ENCODE measurements at places on chromosomes 4 and X. TPM values are rescaled to one million over a fixed set of nuclear protein-coding genes. Genes with fewer than 3 reads are reported as not detected.

The BTK gene
- 2.4 TPM for total RNA-seq

DNA sequence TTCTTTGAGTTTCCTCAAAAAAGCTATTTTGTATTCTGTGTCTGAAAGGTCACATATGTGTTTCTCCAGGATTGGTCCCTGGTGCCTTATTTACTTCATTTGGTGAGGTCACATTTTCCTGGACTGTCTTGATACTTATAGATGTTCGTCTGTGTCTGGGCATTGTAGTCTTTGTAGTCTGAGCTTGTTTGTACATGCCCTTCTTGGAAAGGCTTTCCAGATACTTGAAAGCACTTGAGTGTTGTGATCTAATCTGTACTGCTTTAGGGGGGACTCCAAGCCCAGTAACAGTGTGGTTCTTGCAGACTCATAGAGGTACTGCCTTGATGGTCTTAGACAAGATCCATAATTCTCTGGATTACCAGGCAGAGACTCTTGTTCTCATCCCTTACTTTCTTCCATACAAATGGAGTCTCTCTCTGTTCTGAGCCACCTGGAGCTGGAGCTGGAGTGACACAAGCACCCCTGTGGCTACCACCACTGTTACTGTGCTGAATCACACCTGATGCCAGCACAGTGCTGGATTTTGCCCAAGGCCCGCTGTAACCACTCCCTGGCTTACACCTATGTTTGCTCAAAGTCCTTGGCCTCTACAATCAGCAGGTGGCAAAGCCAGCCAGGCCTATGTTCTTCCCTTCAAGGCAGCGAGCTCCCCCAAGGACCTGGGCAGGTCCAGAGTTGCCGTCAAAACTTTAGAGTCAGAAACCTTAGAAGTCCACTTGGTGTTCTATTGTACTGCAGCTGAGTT, 72.3 kb upstream of the EFHC2 start:
- DNase-seq = no peak
- no peaks in the 10 kb centered on the region for H3K27me3 ChIP-seq
- no peak overlapping the region for H3K4me3 ChIP-seq

The NPY2R gene
- not detected for total RNA-seq

- H3K36me3 ChIP-seq = no peaks in the 10 kb centered on the region
- no peaks in the 10 kb centered on the region for H3K27me3 ChIP-seq
- H3K27ac ChIP-seq = peak overlapping the region; percentile 97
These were observed 548 bp upstream of the MAML3 start for GRCh38 chr4:140154572-140154891.

The PF4V1 gene
- not detected for total RNA-seq

DNA sequence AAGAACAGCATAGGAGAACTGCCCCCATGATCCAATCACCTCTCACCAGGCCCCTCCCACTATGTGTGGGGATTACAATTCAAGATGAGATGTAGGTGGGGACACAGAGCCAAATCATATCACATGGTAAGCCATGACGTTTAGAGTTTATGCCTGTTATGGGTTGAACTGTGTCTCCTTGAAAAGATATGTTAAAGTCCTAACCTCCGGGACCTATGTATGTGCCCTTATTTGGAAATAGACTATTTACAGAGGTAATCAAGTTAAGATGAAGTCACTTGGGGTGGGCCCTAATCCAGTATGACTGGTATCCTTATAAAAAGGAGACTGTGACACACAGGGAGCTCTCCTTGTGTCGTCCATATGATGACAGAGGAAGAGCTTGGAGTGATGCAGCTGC, 25.2 kb upstream of the SLC2A9 start:
- no peaks in the 10 kb centered on the region for H3K36me3 ChIP-seq
- no peaks in the 10 kb centered on the region for H3K4me1 ChIP-seq
- no peak overlapping the region for H3K27ac ChIP-seq
- H3K4me3 ChIP-seq = no peak overlapping the region
- no peak for DNase-seq

DNA sequence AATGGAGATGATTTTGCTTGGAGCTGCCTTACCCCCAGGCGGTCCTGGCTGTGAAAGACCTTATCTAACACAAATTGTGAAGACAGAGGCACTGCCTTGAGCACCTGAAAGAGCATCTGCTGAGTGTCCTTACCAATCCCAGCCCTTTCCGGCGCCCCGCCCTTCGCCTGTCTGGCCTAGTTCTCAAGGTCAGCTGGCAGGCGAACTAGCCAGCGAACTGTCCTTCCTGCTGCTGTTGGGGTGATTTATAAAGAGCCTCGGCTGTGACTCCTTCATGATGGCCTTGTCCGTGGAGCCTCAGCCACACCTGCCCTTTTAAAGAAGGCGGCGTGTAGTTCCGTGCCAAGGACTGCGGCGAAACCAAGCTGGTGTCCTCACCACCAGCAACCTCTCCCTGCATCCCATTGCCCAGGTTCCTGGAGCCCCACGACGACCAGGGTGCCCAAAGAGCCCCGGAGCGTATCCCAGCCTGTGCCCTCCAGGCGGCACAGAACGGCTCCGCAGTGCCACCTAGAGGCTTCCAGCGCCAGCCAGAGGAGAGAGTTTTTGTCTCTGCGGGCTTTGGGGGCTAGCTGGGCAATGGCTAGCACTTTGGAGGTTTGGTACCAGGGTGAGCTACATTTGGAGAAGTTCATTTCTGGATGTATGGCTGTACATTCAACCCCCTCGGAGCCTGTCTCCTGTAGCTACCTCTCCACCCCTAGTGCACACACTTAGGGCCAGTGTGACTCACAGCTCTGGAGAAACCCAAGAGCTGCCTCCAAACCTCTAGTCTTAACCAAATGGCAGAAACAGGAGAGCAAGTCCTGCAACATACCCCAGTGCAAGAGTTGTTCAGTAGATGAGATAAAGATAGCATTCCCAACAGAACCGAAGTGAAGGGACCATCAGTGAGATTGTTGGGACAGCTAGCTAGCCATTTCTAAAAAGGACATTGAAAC, 36.8 kb upstream of the VMA21 start:
- no peak for DNase-seq
- H3K36me3 ChIP-seq = no peaks in the 10 kb centered on the region
- no peaks in the 10 kb centered on the region for H3K4me1 ChIP-seq
- H3K4me3 ChIP-seq = no peak overlapping the region
- H3K27ac ChIP-seq = no peak overlapping the region

GRCh38 chr4:252065-252601, 53.1 kb downstream of the ZNF732 start:
- no peak overlapping the region for H3K27ac ChIP-seq
- DNase-seq = no peak
- no peak overlapping the region for H3K4me3 ChIP-seq
- H3K4me1 ChIP-seq = no peaks in the 10 kb centered on the region
- H3K36me3 ChIP-seq = no peaks in the 10 kb centered on the region

The SRPX gene
- 81.8 TPM for total RNA-seq

The SLC6A8 gene
- 76.6 TPM for total RNA-seq

The ARMCX2 gene
- 43.9 TPM for total RNA-seq

DNA sequence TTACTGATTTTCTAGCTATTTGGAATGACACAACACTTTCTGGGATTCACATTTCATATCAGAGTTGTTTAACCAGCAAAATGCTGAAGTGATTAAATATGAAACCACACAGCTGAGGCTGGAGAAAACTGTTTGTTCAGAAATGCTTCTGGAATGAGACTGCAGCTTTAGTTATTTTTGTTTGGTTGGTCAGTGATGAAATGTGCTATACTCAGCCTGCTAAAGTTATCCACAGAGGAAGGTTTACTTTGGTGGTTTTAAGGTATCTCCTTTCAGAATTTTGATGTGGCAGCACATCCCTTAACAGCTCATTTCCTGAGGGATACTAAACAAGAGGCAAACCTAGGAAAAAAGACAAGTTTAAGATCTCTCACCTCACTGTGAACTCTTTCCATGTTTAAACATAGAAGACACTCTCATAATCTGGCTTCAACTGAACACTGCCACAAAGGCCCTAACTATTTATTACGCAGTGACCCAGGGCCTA, 106.6 kb upstream of the PDE5A start:
- peaks cover 18% of the 10 kb centered on the region for H3K4me1 ChIP-seq
- no peaks in the 10 kb centered on the region for H3K36me3 ChIP-seq
- no peak for DNase-seq
- H3K27me3 ChIP-seq = no peaks in the 10 kb centered on the region
- peak overlapping the region; percentile 88 for H3K27ac ChIP-seq

DNA sequence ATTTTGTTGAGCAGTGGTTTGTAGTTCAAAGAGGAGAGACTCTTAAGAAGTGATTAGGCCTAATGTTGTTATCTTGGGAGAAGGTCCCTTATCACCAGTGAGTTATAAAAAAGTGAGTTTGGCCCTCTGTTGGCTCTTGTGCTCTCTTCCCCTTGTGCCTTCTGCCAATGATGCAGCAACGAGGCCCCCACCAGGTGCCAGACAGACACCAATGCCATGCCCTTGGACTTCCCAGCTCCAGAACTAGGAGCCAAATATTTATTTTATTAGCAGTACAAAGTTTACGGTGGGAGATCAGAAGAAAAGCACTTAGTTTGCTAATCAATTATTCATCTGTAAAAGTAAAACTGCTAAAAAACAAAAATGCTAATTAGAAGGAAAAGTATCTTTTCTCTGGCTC, 22.7 kb upstream of the NAAA start:
- H3K27ac ChIP-seq = no peak overlapping the region
- no peaks in the 10 kb centered on the region for H3K4me1 ChIP-seq
- no peak for DNase-seq
- H3K36me3 ChIP-seq = peaks cover 85% of the 10 kb centered on the region

The GAGE1 gene
- total RNA-seq = not detected

The SSX1 gene
- not detected for total RNA-seq

DNA sequence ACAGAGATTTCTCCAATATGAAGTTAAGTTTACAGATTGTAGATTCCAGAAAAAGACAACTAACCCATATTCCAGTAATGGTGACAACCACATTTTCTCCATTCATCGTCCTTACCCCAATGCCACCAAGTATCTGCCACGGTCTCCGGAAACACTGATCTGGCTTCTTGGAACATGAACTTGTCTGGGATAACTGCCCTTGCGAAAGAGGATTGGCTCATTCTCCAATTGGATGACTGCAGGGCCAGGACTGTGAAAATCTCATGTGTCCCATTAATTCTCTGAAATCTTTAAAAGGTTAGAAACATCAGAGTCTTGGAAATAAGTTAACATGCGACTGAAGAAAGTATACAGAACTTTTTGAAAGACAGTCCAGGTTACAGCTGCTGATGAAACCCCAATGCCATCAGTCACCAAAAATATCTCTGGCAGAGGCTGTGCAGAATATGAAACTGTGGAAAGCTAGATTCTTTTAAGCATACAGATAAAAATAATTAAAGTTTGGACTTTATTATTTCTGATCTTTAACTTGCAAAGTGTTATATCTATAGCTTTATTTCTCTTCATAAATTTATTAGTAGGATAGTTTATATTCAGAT, 496.9 kb downstream of the PPARGC1A start:
- no peaks in the 10 kb centered on the region for H3K36me3 ChIP-seq
- H3K27ac ChIP-seq = no peak overlapping the region
- no peak overlapping the region for H3K4me3 ChIP-seq
- H3K27me3 ChIP-seq = no peaks in the 10 kb centered on the region
- no peak for DNase-seq

- no peaks in the 10 kb centered on the region for H3K36me3 ChIP-seq
- no peak overlapping the region for H3K27ac ChIP-seq
- H3K4me3 ChIP-seq = no peak overlapping the region
- no peaks in the 10 kb centered on the region for H3K4me1 ChIP-seq
- H3K27me3 ChIP-seq = no peaks in the 10 kb centered on the region
These were observed 127.4 kb upstream of the RPL34 start for GRCh38 chr4:108492816-108493595.

- H3K27me3 ChIP-seq = no peaks in the 10 kb centered on the region
- no peak overlapping the region for H3K4me3 ChIP-seq
- H3K4me1 ChIP-seq = no peaks in the 10 kb centered on the region
- no peaks in the 10 kb centered on the region for H3K36me3 ChIP-seq
These were observed 344.4 kb upstream of the ACTRT1 start for GRCh38 chrX:128396601-128397000.

- H3K4me3 ChIP-seq = no peak overlapping the region
- no peaks in the 10 kb centered on the region for H3K36me3 ChIP-seq
- H3K4me1 ChIP-seq = no peaks in the 10 kb centered on the region
These were observed 19.8 kb downstream of the CPE start for GRCh38 chr4:165398570-165398969.

The PSAPL1 gene
- 0.12 TPM for total RNA-seq

GRCh38 chrX:132837126-132837525, 121.3 kb downstream of the HS6ST2 start:
- no peaks in the 10 kb centered on the region for H3K27me3 ChIP-seq
- no peaks in the 10 kb centered on the region for H3K36me3 ChIP-seq
- no peaks in the 10 kb centered on the region for H3K4me1 ChIP-seq
- DNase-seq = no peak

The DMRTC1B gene
- not detected for total RNA-seq

DNA sequence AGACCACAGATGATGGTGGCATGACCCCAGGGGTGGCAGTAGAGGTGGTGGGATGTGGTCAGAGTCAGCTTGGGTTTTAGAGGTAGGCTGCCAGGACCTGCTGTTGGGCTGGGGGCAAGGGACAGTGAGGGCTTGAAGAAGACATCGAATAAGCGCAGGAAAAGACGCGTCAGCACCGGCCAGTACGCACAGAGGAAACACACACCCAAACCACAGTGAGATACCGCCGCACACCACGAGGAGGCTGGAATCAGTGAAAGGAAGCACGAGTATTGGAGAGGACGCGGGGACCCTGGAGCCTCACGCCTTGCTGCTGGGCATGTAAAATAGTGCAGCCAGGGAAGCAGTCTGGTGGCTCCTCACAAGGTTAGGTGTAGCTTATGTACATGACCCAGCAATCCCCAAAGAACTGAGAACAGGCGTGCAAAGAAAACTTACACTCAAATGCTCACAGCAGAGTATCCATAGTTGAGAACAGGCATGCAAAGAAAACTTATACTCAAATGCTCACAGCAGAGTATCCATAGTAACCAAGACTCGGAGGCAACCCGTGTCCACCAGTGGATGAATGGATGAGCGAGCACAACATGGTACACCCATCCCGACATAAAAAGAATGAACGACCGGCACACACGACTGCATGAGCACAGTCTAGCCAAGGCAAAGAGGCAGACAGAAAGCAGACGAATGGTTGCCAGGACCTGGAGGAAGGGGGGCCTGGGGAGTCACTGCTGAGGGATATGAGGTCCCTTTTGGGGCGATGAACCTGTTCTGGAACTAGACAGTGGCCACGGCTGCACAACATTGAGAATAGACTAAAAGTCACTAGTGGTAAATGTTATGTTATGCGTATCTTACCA, 13.3 kb downstream of the PDZD4 start:
- H3K4me1 ChIP-seq = no peaks in the 10 kb centered on the region
- no peaks in the 10 kb centered on the region for H3K36me3 ChIP-seq
- H3K4me3 ChIP-seq = no peak overlapping the region
- H3K27ac ChIP-seq = no peak overlapping the region
- no peak for DNase-seq
- no peaks in the 10 kb centered on the region for H3K27me3 ChIP-seq

DNA sequence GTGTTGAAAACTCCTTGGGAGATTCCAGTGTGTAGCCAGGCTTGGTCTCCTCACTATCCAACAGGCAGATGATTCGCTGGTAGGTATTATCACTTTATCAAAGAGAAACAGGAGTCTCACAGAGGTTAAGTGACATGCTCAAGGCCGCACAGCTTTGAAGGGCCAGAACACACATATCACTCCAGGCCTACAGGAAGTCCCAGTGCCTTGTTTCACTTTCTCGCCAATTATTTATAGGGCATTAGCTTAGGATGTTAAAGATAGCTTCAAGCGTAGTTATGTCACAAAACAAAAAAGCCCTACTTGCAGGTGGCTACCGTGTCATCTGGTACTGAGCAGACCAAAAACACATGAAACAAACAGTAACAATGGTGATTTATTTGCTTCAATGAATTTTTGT, 13.2 kb downstream of the ATP8A1 start:
- DNase-seq = no peak
- peaks cover 47% of the 10 kb centered on the region for H3K4me1 ChIP-seq
- H3K4me3 ChIP-seq = no peak overlapping the region
- no peaks in the 10 kb centered on the region for H3K36me3 ChIP-seq

The TACC3 gene
- total RNA-seq = 5.3 TPM

Measured in right atrium auricular region (tissue), 2 donors.